Smooth muscle cell of the coronary artery (primary cell): ENCODE measurements at places on chromosomes 1 and 21. TPM values are rescaled to one million over a fixed set of nuclear protein-coding genes. Genes with fewer than 3 reads are reported as not detected.

IL22RA1 gene
- not detected in 2 replicates for total RNA-seq

C1orf35 gene
- total RNA-seq, result 3.9 and 6.9 TPM in 2 replicates

SLC45A1 gene
- 0.30 and 2.1 TPM in 2 replicates for total RNA-seq

PTCH2 gene
- total RNA-seq, result 0.38 TPM in 1 of 2 replicates, not detected in the other

CLCA1 gene
- total RNA-seq, result under 0.01 TPM in 1 of 2 replicates, not detected in the other

NEGR1 gene
- 2.7 and 7.6 TPM in 2 replicates for total RNA-seq

DHDDS gene
- total RNA-seq, result 63.5 and 76.8 TPM in 2 replicates

ANKRD34A gene
- total RNA-seq, result 0.15 and 0.35 TPM in 2 replicates

SLC27A3 gene
- total RNA-seq, result 4.4 and 38.0 TPM in 2 replicates

NUF2 gene
- 5.3 TPM in 1 of 2 replicates, not detected in the other for total RNA-seq

KDF1 gene
- not detected in 2 replicates for total RNA-seq

SLC1A7 gene
- total RNA-seq, result 0.23 and 2.6 TPM in 2 replicates

OR10Z1 gene
- not detected in 2 replicates for total RNA-seq

RGS18 gene
- total RNA-seq, result not detected in 2 replicates

OR2T2 gene
- not detected in 2 replicates for total RNA-seq

SCAMP3 gene
- total RNA-seq, result 16.7 and 30.7 TPM in 2 replicates

LYPD8 gene
- 0.30 and 0.35 TPM in 2 replicates for total RNA-seq

LIPI gene
- not detected in 2 replicates for total RNA-seq

DCST1 gene
- total RNA-seq, result not detected in 2 replicates
